ENCODE measurements at places on chromosomes 7 and 10.

DNA sequence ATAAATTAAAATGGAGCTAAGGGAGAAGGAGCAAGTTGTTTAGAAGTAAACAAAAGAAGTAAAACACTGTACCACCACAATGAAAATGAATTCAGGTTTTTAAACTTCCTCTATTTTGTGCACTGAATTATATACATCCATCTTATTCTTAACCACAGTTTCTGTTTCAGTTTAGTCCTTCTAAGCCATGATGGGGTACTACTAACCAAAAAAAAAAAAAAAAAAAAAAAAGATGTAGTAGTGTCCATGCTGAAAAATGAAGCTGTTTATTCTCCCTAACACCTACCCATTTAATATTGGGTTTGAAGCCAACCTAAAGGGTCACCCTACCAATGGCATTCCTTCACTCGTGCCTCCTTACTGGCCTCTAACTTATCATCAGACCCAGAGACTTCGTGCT is 3.4 kb upstream of the BMPR1A start:
- DNase-seq: no peak

DNA sequence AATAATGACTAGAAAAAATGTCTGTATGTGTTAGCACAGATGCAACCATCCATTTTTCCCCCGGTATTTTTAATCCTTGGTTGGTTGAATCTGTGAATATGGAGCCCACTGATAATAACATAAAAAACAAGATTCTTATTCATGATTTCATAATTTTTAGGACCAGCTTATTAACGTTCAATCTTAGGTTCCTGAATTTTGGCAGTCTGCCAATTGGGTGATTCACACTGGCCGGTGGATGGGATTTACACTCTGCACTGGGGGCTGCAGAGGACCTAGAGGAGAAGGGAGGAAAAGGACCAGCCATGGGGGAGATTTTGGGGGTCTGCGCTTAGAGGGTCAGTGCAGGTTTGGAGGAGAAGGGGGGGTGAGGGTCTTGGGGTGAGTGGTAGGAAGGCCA is 327.9 kb downstream of the ACTR3B start:
- DNase-seq: no peak

GRCh38 chr7:52920977-52921376 is 114.5 kb upstream of the POM121L12 start:
- DNase-seq: no peak

GRCh38 chr10:131979821-131980270 is 1.9 kb downstream of the BNIP3 start:
- DNase-seq: no peak

DNA sequence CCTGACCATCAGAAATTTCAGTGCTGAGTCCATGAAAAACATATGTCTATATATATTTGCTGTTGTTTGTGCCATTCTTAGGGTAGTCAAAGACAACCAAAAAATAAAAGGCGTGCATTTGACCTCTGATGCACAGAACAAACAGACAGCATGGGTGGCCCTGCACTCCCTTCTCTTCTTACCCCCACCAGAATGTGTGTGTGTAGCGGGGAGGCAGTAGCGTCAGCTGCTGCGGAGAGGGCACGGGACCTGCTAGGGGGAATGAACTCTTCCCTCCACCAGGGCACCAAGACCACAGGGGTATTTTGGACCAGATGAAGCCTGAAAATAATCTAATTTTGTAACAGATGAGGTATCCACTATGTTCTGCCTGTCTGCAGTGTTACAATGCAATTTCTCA is 277.7 kb upstream of the ZNF32 start:
- no peak for DNase-seq

DNA sequence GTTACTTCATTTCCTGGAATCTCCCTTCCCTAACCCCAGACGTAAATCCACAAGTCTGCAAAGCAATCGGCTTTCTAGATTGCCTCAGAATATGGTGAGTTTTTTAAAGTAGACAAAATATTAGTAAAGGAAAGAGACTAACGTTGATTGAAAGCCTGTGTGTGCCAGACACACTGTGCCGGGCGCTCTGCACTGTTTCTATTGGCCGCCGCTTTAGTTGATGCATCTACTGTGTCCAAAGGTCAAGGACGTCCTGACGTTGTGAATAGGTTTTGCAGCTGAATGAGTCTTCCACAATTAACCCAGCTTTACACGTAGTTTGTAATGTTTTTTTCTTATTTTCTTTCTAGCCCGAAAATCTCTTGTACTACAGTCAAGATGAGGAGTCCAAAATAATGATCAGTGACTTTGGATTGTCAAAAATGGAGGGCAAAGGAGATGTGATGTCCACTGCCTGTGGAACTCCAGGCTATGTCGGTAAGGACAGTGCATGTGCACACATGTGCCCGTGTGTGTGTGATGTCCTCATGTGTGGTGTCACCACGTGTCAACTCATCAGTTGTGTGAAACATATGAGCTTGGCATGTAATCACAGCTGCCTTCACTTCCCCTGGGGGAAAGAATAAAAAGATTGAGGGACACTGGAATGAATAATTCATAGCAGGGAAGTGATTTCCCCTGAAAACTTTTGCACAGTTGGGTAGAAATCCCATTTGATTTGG is 232.0 kb downstream of the CCDC3 start:
- no peak for DNase-seq

DNA sequence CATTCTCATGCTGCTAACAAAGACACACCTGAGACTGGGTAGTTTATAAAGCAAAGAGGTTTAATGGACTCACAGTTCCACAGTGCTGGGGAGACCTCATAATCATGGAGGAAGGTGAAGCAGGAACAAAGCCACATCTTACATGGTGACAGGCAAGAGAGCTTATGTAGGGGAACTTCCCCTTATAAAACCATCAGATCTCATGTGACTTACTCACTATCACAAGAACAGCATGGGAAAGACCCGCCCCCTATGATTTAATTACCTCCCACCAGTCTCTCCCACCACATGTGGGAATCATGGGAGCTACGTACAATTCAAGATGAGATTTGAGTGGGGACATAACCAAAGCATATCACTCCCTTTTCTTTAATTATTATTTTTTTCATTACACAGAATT is 16.6 kb downstream of the COL28A1 start:
- DNase-seq: no peak

DNA sequence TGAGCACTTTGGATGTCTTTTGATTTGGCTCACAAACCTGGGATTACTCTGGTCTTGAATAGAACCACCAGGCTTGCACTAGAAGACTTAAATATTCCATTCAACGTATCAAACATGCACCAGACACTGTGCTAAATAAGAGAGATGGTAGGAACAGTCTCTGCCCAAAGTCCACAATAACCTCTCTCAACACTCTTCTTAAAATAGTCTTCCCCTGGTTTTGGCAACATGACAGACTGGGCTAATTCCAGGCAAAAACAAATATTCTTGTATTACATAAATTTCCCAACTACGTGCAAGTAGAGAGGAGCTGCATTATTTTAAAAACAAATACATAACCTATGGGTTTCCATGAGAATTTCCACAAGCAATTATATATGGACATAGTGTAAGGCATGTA is 64.8 kb upstream of the PAPSS2 start:
- DNase-seq: no peak

DNA sequence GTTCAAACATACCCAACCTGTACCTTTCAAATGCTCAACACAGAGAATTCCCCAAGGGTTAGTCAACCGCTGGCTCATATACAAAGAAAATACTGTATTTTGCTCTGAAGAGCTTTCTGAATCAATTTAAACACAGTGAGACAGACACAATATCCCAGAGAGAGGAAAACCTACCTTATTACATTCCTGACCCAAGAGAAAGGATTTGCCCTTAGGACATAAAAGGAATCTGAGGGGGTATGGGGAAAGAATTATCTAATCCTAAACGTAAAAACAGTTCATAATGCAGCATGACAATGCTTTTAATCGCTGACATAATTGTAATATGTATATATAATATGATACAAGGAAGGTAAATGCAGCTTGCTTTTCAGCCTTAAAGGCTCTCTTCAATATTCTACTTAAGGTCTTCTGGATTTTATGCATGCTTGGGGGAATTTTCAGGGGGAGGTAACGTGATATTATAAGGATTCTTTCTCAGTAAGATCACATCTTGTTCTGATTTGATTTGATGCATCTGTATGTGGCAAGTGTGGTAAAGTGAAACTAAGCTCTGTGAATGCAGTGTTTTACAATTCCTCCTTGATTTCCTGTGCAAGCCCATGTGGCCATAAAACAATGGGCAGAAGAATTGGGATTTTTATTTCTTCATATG is 240.5 kb downstream of the GLI3 start:
- no peak for DNase-seq

GRCh38 chr10:102580230-102580629 is 64.0 kb upstream of the TRIM8 start:
- no peak for DNase-seq

Data from activated CD4-positive, alpha-beta T cell treated with anti-CD3 and anti-CD28 coated beads, Interleukin-10, Interleukin-2, amounts not matched to agents 100 ng/mL and 50 ng/mL, durations not matched to agents 16 hours and 8 hours (primary cell).